Muscle of leg (tissue), 16 donors: ENCODE measurements at places on chromosomes 6 and 20. TPM values are rescaled to one million over a fixed set of nuclear protein-coding genes. Genes with fewer than 3 reads are reported as not detected.
A peak's percentile ranks its signal among the peaks of the same experiment; 100 is the strongest.

Gene PPP1R10
- polyA plus RNA-seq = 29.7 TPM

Gene HLA-DOB
- not detected for polyA plus RNA-seq

Gene GHRH
- not detected for polyA plus RNA-seq

GRCh38 chr6:137343241-137343640 lies 124.1 kb upstream of the IFNGR1 start:
- no peak for DNase-seq

DNA sequence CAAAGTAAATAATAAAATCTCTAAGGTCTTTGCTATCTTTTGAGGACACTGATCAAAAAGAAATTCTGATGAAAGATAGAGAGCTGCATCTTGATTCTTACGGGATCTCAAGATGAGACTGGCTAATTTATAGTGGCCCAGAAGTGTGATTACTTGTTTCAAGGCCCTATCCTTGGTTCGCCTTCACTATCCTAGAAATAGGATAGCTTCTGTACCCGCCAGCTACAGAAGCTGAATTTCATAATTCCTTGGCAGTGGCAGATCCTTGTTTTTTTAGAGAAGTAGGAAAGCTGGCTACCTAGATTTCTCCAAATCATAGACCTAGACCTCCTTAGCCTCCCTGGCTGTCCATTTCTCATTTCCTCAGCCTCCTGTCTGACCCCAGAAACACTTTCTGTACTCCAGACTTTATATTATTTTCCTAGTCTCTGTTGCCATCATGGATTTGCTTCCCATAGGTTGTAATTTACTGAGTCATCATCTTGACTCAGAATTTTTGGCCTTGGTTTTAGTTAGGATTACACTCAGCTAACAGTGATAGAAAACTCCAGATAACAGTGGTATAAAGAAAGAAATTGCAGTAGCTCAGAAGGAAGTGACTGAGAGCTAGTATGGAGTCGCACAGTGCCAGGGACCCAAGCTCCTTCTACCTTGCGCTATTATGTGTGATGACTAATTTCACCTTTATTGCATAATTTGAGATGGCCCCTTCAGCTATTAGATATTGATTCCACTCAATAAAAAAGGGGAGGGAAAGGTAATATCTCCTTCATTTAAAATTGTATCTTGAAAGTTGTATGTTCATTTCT lies 27.7 kb downstream of the PHF3 start:
- DNase-seq = no peak

DNA sequence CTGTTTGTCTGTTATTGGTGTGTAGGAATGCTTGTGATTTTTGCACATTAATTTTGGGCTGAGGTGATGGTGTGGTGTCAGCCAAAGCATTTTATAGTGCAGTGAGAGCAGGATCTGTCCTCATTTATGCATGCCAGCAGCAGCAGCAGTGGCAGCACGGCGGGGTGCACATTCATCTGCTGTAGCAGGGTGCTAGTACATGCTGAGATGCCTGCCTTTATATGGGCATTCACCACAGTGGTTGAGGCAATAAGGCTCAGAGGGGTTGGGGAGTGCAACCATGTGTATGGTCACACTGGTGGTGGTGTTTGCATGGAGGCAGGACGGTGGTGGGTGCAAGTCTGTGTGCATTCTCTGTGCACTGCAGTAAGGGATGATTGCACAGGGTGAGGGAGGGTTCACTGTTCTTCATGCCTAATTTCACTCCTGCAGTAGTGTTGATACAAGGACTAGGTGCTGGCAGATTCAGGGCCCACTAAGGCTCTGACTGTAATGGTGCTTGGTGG lies 129.3 kb upstream of the SYNCRIP start:
- no peak for DNase-seq

DNA sequence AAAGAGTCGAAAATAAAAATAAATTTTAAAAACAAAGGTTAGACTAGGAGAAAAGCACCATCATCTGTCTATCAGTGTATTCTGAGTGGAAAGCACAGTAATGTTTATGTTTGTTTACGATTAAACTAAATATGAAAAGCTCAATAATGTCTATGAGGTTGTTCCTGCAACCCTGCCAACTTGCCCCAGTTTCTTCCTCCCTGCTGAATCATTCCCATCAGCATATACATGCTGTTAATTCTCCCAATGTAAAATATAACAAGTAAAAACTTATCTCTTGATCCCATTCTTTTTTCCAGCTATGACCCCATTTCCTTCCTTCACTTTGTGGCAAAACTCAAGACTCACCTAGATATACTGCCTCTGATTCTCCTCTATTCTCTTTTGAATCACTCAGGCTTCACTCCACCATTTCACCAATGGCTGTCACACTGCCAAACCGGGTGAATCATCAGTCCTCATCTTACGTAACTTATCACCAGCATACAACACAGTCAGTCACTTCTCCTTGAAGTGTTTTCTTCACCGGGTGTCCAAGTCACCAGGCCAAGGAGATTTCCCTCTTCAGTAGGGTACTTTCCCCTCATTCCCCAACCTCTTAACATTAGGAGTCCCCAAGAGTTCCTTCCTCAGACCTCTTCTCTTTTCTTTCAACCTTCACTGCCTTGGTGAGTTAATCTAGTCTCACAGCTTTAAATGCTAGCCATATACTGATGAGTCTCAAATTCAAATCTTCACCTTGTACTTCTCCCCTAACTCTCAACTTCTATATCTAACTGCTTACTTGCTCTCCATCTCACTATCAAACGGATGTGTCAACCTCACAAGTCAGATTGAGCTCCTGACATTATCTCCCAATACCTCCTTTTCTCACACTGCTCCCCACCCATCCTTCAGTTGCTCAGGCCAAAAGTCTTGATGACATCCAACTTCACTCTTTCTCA lies 6.2 kb downstream of the TMEM242 start:
- no peak for DNase-seq

GRCh38 chr6:79801362-79801761 lies 146.0 kb downstream of the ELOVL4 start:
- DNase-seq = no peak

- DNase-seq = no peak
Observed at GRCh38 chr6:119076576-119077390, 1.7 kb downstream of the FAM184A start.

- peak; percentile 89 for DNase-seq
Observed at GRCh38 chr6:163183806-163184205, 230.7 kb upstream of the QKI start.

DNA sequence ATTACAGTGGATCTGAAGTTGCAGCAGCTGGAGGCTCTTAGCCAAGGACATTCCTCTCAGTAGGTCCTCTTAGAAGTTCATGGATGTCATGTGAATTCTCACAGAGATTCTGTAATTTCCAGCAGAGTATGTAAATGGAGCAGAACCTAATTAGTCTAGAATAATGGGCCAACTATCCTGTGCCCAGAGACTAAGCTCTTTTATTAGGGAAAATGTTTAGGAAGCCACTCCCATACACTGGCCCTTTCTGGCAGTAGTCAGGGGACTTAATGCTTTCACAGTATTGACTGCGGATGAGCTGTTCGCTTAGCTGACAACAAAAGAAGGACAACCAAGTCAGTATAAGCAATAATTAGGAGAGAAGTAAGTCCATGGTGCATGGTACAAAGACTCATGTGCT lies 43.8 kb upstream of the KIF16B start:
- DNase-seq = no peak

DNA sequence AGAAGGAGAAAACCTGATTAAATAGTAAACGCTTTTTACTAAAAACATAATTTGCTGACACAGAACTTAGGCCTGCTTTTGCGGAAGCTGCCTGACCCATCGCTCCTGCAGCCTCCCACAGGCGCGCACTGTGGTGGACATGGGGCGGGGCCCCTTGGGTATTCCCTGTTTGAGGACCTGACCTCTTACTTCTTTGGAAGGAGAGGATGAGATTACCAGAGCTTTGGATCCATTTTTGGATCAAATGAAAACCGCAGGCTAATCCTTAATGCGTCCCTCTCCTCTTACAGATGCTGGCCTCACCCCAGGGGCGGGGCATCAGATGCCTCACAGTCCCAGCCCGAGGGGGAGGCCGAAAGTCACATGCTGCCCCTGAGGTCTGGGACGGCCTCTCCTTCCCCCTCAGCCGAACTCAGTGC lies 151.0 kb downstream of the SCML4 start:
- peak; percentile 62 for DNase-seq

GRCh38 chr20:50967586-50967985 lies 9.0 kb downstream of the MOCS3 start:
- no peak for DNase-seq

DNA sequence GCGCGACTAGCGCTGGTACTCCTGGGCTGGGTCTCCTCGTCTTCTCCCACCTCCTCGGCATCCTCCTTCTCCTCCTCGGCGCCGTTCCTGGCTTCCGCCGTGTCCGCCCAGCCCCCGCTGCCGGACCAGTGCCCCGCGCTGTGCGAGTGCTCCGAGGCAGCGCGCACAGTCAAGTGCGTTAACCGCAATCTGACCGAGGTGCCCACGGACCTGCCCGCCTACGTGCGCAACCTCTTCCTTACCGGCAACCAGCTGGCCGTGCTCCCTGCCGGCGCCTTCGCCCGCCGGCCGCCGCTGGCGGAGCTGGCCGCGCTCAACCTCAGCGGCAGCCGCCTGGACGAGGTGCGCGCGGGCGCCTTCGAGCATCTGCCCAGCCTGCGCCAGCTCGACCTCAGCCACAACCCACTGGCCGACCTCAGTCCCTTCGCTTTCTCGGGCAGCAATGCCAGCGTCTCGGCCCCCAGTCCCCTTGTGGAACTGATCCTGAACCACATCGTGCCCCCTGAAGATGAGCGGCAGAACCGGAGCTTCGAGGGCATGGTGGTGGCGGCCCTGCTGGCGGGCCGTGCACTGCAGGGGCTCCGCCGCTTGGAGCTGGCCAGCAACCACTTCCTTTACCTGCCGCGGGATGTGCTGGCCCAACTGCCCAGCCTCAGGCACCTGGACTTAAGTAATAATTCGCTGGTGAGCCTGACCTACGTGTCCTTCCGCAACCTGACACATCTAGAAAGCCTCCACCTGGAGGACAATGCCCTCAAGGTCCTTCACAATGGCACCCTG lies 1.6 kb downstream of the TPBG start:
- no peak for DNase-seq
